HT1080 (cell line): ENCODE measurements at places on chromosomes 6 and 20. TPM values are rescaled to one million over a fixed set of nuclear protein-coding genes. Genes with fewer than 3 reads are reported as not detected.
A peak's percentile ranks its signal among the peaks of the same experiment; 100 is the strongest.

PNPLA1 gene
- total RNA-seq: 0.03 TPM in 1 of 2 replicates, not detected in the other

MCCD1 gene
- not detected in 2 replicates for total RNA-seq

GRCh38 chr6:129008591-129008990 is 125.7 kb downstream of the LAMA2 start:
- DNase-seq: no peak

- DNase-seq: no peak
These were observed 78.2 kb upstream of the DST start for GRCh38 chr6:56720882-56721281.

CAGE1 gene
- total RNA-seq: 0.03 and 0.20 TPM in 2 replicates

HLA-DMB gene
- 0.07 and 0.16 TPM in 2 replicates for total RNA-seq

GRCh38 chr6:788058-788457 is 95.1 kb upstream of the EXOC2 start:
- no peak for DNase-seq

GRCh38 chr6:111024681-111025080 is 42.8 kb downstream of the RPF2 start:
- DNase-seq: no peak

DNA sequence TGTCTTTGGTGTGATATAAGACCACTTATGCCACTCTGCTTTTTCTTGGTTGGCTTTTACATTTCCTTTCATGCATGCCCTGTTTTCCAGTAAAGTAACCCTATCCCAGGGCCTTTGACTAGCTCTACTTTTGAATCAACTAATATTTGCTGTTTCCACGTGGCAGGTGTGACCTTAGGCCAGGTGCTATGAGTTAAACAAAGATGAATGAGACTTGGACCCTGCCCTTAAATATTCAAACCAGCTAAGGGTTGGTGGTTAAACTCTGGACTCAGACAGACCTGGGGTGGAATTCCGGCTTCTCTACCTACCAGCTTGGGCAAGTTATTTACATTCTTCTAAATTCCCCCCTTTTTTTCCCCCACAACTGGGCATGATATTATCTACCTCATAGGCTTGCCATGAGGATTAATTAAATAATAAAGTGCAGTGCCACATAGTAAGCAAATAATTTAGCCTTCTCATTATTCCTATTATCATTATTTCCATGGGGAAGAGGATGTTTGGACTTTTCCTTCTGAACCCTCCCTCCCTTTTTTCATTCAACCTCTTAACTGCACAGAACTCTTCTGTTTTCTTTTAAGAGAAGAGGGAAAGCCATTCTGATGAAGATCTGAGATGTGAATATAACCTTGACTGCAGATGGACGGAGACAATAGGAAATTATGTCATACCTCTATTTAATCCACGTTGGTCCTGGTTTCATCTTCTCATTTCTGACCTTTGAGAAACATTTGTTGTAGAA is 143.6 kb upstream of the TNFAIP3 start:
- DNase-seq: no peak

DNA sequence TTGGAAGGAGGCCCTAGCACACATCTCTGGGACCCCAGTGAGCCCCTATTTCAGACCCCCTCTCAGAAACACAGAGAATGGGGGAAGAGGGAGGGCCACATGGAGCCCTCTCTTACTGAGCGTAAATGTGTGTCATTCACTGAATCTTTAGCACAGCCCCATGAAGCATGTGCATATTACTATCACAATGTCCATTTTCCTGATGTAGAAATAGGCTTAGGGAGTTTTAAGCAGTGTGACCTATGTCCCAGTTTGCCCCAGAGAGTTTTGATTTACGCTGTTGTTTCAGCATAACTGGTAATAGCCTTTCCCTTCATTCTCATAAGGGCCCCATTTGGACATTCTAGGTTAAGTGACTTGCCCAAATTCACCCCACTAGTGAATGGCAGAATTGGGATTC is 25.0 kb upstream of the TCP11 start:
- no peak for DNase-seq

HLA-DOB gene
- total RNA-seq: 0.10 and 0.13 TPM in 2 replicates

LPA gene
- not detected in 2 replicates for total RNA-seq

DNA sequence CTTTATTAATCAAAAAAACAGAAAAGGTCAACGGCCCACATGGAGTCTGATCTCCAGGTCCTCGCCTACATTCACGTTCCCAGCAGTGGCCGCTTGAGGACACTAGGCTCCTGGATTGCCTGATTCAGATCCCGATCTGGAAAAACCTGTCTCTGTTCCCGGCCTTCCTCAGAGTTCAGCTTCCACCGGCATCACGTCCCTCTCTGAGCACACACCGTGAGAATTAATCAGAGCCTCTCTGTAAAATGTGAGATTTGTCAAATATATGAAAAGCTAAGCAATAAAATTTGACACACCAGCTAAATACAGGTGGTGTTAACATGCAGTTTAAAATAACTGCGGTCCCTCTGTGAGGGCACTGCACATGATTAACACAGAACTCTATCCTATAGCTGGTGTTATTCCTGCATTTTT is 122.8 kb upstream of the COL21A1 start:
- DNase-seq: peak; percentile 81
